ENCODE measurements at places on chromosomes 7 and 10. TPM values are rescaled to one million over a fixed set of nuclear protein-coding genes. Genes with fewer than 3 reads are reported as not detected.

HMX3 gene
- not detected for total RNA-seq

ZNF853 gene
- total RNA-seq, result 26.2 TPM

CPVL gene
- total RNA-seq, result 88.3 TPM

CFAP46 gene
- total RNA-seq, result 9.9 TPM

DENND2A gene
- total RNA-seq, result 7.8 TPM

PRR15 gene
- 2.1 TPM for total RNA-seq

AGBL3 gene
- total RNA-seq, result 5.0 TPM

All from thyroid gland (tissue), 4 donors.